ENCODE measurements at places on chromosomes 2 and 18.

GRCh38 chr2:200039724-200040650, 84.6 kb downstream of the MAIP1 start:
- no peak for DNase-seq

- DNase-seq: no peak
Measured at GRCh38 chr2:228318218-228318617, 136.7 kb upstream of the SPHKAP start.

DNA sequence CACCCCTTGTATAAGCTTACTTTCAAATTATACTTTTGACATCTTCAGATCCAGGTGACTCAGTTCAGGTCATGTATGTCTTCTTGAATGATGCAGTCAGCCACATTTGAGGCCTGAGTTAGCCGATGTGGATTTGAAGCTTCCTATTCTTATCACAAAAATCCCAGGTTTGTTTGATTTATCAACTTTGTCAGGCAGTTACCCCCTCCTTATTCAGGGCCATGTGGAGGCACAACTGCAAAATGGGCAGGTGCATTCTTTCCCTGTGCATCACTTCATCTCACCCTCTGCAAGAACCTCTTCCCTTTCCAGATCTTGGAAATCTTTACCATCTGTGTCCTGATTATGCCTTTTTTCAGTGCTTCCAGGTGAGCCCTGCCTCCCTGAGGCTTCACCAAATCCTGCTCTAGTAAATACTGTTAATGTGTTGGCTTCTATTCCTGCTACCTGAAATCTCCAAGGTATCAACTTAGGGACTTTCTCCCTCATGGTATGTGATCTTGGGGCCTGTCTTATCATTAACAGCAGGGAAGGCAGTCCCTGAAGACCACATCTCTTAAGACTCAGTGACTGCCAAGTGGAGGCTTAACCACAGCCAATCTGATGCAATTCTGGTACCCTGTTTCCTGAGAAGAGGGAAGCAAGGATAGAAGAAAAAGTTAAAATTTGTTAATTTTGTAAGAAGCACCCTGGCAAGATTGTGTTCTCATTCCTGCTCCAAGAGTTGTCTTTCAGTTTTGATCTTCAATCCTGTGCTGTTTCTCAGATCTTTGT, 9.4 kb upstream of the ARHGAP28 start:
- no peak for DNase-seq

- no peak for DNase-seq
Measured at GRCh38 chr18:46518438-46518837, 138.6 kb downstream of the LOXHD1 start.

GRCh38 chr2:88638743-88639142, 11.5 kb upstream of the EIF2AK3 start:
- DNase-seq: peak; percentile 36

GRCh38 chr2:240624950-240625621, at the start of gene GPR35:
TSS of gene GPR35 (plus strand) at chr2:240625480. CDS start at chr2:240629953, 4,473 bp downstream.
- peak; percentile 60 for DNase-seq

DNA sequence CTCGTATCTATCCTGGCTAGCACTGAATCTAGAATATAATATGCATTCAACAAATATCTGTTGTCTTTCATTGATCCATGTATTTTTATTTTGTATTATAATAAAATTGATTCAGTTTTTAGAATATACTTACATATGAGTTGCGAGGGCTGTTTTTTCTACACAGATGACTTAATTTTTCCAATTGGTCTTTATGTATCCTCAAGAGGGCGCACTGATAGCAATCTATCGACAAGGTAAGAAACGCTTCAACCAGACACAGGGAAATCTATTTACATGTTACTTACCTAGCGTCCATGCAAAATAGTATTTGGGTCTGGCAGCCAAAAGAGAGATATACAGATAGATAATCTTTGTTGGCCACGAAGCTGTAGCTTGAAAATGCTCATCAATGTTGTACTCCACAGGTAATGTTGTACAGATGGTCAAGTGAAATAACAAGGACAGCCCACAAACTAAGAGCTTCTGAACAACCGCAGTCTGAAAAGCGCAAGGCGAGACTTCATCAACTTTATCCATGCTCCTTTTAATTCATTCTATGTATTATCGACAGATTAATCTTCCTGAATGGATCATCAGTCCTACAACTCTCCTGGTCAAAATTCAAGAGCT, 35.5 kb upstream of the KIDINS220 start:
- no peak for DNase-seq

DNA sequence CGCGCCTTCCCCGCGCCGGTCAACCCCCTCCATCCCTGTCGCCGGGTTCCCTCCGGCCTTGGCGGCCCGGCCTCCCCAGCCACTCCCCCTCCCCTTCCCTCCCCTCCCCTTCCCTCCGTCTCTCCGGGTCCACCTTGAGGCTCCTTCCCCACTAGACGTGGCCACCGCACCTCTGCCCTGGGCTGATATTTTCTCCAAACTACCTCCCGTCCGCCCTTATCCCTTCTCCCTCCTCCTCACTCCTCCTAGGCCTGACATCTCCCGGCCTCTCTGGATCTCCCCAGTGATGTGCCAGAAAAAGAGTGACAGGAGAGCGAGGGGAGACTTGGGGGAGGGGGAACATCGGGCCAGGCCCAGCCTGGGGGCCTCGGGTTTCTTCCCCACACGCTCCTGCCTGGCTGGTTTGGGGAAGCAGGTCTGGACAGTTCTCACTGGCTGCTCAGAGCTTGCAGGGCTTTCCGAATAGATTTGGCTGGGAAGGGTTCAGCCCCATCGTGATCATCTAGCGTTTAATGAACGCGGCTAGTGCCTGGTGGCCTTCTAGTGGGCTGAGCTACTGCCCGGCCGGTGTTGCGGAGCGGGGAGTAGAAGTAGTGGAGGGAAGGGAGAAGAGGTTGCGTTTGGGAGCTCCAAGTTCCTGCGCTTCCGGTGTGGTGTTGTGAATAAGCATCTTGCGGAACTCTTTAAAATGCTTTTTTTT, 641 bp downstream of the MAPRE3 start:
- DNase-seq: no peak

- DNase-seq: no peak
Measured at GRCh38 chr2:241188361-241189092, at the start of gene ANO7. TSS of gene ANO7 (plus strand) at chr2:241188677. CDS start at chr2:241190064, 1,387 bp downstream.

DNA sequence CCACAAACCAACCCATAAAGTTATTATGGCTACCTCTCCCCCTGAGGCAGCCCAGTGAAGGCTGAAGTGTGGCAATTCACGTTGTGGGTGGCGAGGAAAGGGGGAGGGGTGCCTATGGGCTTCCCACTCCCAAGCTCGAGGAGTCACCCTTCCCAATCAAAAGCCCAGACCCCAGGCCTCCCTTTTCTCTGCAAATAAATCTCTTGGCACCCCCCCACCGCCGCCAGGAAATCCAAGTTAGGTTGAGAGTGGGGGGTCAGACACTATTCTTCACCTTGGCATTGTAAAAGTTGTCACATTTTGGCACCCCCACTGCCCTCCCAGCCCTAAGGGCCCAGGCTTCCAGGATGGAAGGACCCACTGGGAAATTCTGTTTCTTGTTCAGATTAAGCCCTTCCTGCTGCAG, 6.9 kb downstream of the ANKRD53 start:
- DNase-seq: no peak

- DNase-seq: no peak
Measured at GRCh38 chr18:74278058-74278457, 13.7 kb downstream of the CYB5A start.

GRCh38 chr2:48043746-48044145, 137.4 kb upstream of the FBXO11 start:
- no peak for DNase-seq

DNA sequence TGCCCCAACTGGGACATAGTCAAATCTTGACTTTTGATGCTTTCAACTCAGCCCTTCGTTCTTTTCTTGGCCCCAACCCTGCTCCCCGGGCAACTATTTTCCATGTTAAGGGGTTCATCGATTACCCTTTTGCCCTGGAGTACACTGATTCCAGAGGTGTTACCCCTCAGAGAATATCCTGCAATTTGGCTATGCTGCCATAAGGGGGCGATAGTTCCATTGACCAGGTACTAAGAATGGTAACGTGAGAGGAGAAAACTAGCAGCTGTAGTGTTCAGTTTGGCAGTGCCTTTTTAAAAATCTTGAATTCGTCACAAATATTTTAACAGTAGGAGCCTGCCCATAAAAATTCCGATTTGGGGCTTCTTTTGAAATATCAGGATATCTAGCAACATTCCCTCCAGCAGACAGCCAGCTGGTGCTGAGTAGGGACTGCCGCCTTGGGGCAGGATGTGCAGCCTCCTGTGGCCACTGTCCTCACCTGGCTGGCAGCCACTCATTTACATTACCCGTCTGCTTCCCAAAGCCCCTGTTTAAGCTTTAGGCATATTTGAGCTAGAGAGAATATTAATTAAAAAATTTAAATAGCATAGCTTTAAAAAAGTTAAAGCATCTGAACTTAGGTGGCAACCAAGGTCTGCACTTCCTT, 146.3 kb upstream of the SKOR2 start:
- DNase-seq: no peak

DNA sequence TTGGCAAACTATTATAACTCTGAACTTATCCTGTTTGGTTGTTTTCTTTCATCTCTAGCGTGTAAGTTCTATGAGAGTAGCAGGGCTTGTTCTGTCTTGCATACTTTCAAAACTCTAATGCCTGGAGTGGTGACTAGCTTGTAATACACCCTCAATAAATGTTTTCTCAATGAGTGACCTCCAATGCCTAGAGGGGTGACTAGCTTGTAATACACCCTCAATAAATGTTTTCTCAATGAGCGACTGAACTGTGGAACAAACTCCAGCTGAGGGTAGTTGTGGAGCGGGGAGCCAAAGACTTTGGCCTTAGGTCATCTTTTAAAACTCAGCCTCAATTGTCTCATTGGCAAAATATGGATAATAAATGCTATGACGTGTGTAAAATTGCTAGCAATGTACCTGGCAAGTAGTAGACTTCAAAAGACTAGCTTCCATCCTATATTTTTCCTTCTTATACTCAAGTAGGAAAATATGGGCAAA, 1.8 kb downstream of the GPD2 start:
- no peak for DNase-seq

- DNase-seq: no peak
Measured at GRCh38 chr2:67445652-67446268, 48.6 kb downstream of the ETAA1 start.

- no peak for DNase-seq
Measured at GRCh38 chr18:60020107-60020925, 120.5 kb downstream of the PMAIP1 start.

DNA sequence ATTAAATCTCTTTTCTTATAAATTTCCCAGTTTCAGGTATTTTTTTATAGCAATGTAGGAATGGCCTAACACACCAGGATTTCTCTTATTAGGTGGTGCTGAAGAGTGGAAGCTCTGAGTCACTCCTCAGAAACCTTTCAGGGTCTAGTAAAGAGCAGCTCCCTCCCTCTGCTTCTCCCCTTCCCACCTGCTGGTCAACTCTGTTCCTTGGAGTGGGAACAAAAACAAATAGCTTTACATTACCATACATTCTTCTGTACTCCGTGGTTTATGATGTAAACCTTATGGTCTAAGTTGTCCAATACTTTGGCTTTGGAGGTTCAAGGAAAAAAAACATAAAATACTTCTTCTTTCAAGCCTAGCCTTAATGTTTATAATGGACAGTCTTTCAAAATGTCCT, 2.7 kb upstream of the IL1R1 start:
- DNase-seq: no peak

DNA sequence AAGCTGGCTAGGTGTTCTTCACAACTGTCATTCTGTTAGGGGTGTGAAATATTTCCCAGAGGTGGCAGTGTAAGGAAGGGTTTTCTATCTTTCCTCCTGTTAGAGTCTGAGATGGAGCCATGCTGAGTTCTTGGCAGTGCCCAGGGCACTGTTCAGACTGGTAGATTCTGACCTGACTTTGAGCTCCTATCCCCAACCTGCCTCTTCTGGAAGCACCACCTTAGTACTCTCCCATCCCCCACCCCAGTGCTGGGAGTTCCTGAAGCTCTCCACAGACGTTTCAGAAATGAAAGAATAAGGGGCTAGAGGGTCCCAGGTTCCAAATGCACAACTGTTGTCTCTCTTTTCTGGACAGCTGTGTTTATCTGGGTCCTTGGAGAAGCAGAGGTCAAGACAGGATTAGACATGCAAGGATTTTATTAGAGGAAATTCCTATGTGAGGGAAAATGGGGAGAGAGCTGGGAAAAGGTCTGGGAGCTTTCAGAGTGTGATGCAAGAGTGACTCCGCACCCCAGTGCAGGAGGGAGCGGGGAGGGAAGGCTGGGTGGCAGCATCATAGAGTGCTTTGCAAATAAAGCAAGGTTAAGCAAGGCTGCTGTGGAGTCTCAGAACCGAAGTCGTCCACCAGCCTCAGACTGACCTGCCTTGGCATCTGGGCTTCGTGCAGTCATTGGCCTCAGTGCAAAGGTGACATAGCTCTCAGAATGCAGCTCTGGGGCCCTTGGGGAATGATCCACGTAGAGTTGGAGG, 75.5 kb downstream of the SLC4A3 start:
- DNase-seq: no peak

GRCh38 chr18:36829362-36830157, 633 bp downstream of the KIAA1328 start:
- DNase-seq: no peak

DNA sequence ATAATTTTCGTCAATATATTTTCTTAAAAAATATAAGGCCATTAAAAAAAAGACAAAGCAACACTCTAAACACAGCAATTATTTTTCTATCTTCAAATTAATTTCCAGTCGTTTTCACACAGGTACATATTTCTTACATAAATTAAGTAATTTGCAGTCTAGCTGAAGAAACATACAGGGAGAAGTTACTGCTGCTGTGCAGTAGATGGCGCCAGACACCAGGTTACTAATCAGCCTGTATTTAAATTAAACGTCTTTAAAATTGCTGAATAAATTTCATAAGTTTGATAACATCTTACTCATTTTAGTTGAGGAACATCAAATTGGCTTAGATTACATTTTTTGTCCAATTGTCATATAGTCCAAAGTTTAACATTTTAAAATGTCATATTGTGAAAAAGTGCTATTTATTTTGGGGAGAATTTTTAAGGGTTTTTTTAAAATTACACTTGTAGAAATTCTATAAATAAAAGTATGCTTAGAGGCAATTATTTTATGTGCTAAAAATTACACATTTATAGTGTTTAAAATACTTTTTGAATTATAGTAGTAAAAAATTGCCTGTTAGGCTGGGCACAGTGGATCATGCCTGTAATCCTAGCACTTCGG, 88.4 kb downstream of the PMAIP1 start:
- DNase-seq: peak; percentile 26

DNA sequence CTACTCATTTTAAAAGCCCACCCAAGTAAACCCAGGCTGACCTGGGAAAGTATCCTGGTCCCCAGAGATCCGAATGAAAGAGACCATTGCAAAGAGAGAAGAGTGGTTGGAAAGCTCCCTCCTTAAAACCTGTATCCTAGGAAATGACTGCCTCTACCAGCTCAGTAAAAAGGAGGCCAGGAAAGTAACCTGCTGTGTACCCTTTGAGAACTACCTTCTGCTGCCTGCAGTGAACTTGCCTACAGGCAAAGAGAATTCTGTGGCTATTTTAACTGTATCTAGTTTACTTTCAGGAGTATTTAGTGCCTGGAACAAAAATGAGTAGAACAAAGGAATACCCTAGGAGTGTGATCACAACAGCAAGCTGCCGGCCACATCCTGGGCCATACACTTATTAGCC, 641.7 kb upstream of the NRXN1 start:
- DNase-seq: no peak

DNA sequence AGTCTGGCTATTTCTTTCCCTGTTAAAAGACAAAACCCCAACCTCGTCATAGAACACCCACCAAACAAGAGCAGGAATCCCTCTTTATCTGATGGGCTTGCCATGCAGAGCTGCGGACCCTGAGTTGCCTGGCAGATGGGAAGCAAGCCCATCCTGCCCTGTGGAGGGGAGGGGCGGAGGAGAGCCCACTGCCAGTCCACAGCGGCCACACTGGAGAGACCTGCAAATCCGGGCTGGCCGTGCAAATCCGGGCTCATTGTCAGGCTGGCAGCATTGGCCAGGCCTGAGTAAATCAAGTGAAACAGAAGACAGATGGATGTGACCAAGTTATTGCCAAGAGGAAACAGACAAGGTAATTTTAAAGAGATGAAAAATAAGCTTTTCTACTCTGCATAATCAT, 22.0 kb downstream of the MYL12B start:
- no peak for DNase-seq

Measured in activated CD4-positive, alpha-beta T cell treated with anti-CD3 and anti-CD28 coated beads, Interleukin-2, amount 50 U/mL, for 24 hours (primary cell).